ENCODE measurements at places on chromosomes 1 and 21.
A peak's percentile ranks its signal among the peaks of the same experiment; 100 is the strongest.

- no peak for DNase-seq
Observed at GRCh38 chr1:102586022-102586421, 522.3 kb downstream of the COL11A1 start.

GRCh38 chr1:156579472-156579871 lies at the start of gene TTC24:
TSS of gene TTC24 (plus strand) at chr1:156579723. CDS start at chr1:156581365, 1,642 bp downstream.
- no peak for DNase-seq

DNA sequence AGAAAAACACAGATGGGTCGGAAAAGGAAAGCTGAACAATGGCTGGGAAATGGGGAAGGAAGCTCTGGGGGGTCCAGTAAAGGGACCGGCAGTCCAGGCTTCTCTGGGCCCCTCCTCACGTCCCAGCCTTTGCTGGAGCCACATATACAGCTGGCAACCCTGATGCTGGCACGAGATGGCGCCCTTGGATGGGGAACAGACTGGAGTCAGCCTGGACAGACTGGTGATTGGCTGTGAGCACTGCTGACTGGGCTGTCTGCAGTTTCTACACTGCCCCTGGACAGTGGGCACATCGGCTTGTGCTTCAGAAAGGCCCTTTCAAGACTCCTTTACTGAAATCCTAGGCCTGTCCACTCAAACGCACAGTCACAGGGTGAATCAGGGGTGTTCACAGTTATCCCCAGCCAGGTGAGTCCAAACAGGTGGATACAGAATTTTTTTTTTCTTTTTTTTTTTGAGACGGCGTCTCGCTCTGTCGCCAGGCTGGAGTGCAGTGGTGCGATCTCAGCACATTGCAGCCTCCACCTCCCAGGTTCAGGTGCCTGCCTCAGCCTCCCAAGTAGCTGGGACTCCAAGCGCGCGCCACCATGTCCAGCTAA lies 31.1 kb upstream of the ZBTB40 start:
- DNase-seq: peak; percentile 76

DNA sequence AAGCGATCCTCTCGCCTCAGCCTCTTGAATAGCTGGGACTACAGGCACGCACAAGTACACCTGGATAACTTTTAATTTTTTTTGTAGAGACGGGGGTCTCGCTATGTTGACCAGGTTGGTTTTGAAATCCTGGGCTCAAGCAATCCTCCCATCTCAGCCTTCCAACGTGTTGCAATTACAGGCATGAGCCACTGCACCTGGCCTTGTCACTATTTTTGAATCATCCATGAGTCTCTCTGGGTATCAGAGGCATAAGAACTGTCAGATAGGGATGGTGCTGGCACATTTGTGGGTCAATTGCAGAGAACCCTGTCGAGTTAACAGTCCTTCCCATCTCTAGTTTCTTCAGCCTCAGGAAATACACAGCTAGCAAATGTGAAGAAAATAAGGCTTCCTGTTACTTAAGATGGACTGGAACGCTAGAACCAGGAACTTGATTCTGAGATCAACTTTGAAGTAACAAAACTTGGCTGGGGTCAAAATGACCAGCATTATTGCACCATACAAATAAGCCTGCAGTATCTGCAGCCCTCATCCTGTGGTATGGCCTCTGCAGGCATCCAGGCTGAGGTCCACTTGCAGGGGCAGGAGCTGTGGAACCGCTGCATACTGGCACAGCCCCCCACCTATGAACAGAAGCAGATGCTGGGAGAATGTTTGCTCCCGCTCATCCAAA lies 124.3 kb upstream of the GADD45A start:
- DNase-seq: no peak

- no peak for DNase-seq
Observed at GRCh38 chr1:244615301-244615700, 37.6 kb upstream of the DESI2 start.

DNA sequence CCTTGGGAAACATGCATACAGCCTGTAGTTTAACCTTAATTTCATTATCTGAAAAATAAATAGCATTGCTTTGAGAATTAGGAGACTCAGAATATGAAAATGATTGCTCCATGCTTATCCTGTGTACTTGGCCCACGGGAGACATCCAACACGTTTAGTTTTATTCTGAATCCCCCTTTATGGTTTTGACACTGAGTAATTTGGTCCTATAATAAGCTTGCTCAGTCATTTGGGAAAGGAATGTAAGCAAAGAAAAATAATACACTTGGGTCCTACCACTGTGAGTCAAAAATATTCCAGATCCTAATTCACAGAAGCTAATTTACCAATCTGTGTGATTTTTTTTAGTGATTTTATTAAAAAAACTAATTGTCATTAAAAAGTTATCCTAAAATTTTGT lies 557.3 kb downstream of the USP25 start:
- peak; percentile 6 for DNase-seq

DNA sequence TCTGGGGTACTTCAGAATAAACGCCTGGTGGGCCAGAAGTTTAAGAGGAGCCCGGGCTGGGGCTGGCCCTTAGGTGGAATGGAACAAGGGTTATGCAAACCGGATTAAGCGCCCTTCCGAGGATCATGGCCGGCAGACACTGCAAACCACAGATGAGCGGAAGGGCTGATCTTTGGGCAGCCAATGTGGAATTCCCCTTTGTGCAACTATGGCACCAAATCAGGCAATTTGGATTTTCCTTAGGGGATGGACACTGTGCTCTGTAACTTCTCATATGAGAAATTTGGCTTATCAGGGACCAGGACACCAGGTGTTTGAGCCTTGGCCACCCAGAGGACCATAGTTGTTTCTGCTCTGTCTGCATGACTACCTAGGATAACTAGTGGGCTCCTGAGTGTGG lies 5.7 kb upstream of the IL10 start:
- no peak for DNase-seq

DNA sequence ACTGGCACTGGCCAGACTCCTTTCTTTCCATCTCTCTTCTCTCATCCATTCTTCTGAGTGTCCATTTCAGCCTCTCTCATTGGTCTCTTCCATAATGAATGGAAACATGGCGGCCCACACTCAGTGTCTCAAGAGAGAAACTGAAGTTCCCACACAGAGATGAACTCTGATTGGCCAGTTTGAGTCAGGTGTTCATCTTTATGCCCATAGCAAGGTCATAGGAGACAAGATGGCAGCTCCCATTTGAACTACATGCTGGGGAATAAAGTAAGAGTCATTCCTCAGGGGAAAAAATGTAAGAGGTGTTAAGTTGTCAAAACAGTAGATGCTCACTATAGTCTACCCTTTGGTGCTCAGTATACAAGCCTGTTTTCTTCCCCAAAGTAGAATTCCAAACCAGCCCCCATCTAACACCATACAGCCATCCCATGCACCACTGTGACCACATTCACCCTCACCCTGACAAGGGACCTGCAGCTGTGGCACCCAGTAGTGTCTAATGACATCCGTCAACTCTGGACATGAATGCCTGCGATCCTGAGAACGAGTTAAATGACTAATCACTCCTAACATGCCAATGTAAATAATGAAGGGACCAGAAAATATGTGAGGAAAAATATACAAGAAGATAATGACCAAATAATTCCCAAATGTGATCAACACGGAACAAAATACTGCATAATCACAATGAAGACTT lies 12.4 kb downstream of the CDA start:
- DNase-seq: no peak

DNA sequence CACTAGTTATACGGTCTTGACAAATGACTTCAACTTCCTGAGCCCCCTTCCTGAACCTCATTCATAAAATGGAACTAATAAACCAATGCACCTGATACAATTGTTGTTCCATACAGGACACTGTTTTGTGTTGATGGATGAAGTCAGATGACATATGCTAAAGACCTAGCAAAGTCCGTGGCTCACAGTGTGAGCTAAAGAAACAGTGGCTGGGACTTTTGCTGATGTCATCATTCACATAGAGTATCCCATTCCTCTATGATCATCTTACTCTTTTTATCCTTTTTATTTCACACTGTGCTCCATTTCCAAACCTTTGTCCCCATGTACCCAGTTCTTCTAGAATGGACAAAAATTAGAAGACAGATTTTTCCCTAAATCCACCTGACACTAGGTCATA lies 83.7 kb upstream of the KAZN start:
- no peak for DNase-seq

All from fibroblast of upper back skin (primary cell).